ENCODE measurements at places on chromosomes 3 and 15. TPM values are rescaled to one million over a fixed set of nuclear protein-coding genes. Genes with fewer than 3 reads are reported as not detected.

ARPP21 gene
- total RNA-seq, result not detected

HTR3E gene
- total RNA-seq, result not detected

FETUB gene
- not detected for total RNA-seq

LRRC31 gene
- not detected for total RNA-seq

TMEM212 gene
- not detected for total RNA-seq

AGBL1 gene
- total RNA-seq, result not detected

MYZAP gene
- total RNA-seq, result 0.18 TPM

CCR9 gene
- not detected for total RNA-seq

HAPLN3 gene
- 4.7 TPM for total RNA-seq

SLC51A gene
- total RNA-seq, result not detected

TMIE gene
- 0.09 TPM for total RNA-seq

AHSG gene
- not detected for total RNA-seq

GPR62 gene
- 0.09 TPM for total RNA-seq

GUCA1C gene
- total RNA-seq, result not detected

FGD5 gene
- total RNA-seq, result 0.14 TPM

CLDN1 gene
- total RNA-seq, result 0.18 TPM

GOLGA6L10 gene
- 0.28 TPM for total RNA-seq

DGKG gene
- 2.0 TPM for total RNA-seq

CD200R1 gene
- not detected for total RNA-seq

PROK2 gene
- not detected for total RNA-seq

STRIT1 gene
- total RNA-seq, result not detected

SLC28A1 gene
- total RNA-seq, result not detected

MKRN3 gene
- total RNA-seq, result 1.4 TPM

P2RY13 gene
- total RNA-seq, result not detected

COL6A5 gene
- not detected for total RNA-seq

MRPL47 gene
- 38.1 TPM for total RNA-seq

CASR gene
- not detected for total RNA-seq

All from smooth muscle cell of bladder (primary cell).